ENCODE measurements at places on chromosomes 3 and 15. TPM values are rescaled to one million over a fixed set of nuclear protein-coding genes. Genes with fewer than 3 reads are reported as not detected.
A peak's percentile ranks its signal among the peaks of the same experiment; 100 is the strongest.

DNA sequence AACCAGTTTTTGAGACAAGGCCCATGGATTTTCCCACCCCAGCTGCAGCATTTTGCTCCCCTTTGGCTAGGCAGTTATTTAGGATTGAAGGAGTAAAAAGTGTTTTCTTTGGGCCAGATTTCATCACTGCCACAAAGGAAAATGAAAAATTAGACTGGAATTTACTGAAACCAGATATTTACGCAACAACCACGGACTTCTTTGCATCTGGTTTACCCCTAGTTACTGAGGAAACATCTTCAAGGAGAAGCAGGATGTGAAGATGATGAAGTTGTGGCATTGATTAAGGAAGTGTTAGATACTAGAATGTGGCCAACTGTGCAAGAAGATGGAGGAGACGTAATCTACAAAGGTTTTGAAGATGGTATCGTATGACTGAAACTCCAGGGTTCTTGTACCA is 165.2 kb upstream of the MYRIP start:
- H3K27ac ChIP-seq, result no peak overlapping the region
- DNase-seq, result no peak
- no peaks in the 10 kb centered on the region for H3K27me3 ChIP-seq

DNA sequence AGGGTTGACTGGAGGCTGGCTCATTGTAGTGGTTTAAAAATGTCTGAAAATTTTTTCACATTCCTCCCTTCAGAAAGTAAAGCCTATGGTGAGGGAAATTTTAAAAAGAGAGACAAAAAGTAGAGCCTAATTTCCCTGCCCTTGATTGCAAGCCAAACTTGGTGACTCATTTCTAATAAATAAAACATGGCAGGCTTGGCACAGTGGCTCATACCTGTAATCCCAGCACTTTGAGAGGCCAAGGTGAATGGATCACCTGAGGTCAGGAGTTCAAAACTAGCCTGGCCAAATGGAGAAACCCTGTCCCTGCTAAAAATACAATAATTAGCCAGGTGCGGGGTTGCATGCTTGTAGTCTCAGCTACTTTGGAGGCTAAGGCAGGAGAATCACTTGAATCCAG is 18.9 kb upstream of the ARRDC4 start:
- no peak for DNase-seq
- H3K36me3 ChIP-seq, result no peaks in the 10 kb centered on the region
- H3K4me3 ChIP-seq, result no peak overlapping the region
- H3K27ac ChIP-seq, result no peak overlapping the region
- no peaks in the 10 kb centered on the region for H3K4me1 ChIP-seq
- no peaks in the 10 kb centered on the region for H3K27me3 ChIP-seq

- H3K4me3 ChIP-seq, result no peak overlapping the region
- H3K4me1 ChIP-seq, result no peaks in the 10 kb centered on the region
- no peaks in the 10 kb centered on the region for H3K27me3 ChIP-seq
- no peak for DNase-seq
These were observed 62.8 kb downstream of the ATP2C1 start for GRCh38 chr3:130956721-130957120.

GRCh38 chr3:4681301-4681700 is 188.2 kb downstream of the ITPR1 start:
- no peaks in the 10 kb centered on the region for H3K4me1 ChIP-seq
- no peaks in the 10 kb centered on the region for H3K36me3 ChIP-seq
- H3K27ac ChIP-seq, result no peak overlapping the region
- no peak for DNase-seq

DNA sequence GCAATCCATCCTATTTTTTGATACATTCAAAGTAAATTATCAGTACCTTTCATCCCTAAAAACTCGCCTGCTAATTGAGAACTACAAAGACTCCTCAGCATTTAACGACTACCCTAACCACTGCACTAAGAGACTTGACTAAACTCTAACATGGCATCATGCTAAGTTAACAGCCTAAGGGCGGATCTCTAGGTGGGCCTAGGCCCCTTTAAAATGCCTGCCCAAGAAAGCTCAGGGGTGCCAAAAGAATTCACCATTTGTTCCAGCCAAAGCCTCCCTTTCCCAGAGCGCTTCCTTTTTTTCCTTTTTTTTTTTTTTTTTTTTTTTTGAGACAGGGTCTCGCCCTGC is 568 bp upstream of the NEK4 start:
- no peaks in the 10 kb centered on the region for H3K27me3 ChIP-seq
- peak overlapping the region; percentile 47 for H3K27ac ChIP-seq
- no peaks in the 10 kb centered on the region for H3K36me3 ChIP-seq

RBP2 gene
- total RNA-seq, result not detected
